Dermis blood vessel endothelial cell (primary cell): ENCODE measurements at places on chromosomes 1 and 21. TPM values are rescaled to one million over a fixed set of nuclear protein-coding genes. Genes with fewer than 3 reads are reported as not detected.

The CDC7 gene
- 2.6 and 7.7 TPM in 2 replicates for total RNA-seq

The S100A3 gene
- 1.3 and 1.4 TPM in 2 replicates for total RNA-seq

The HFM1 gene
- 0.14 and 0.51 TPM in 2 replicates for total RNA-seq

The DNAJC28 gene
- 1.9 and 2.6 TPM in 2 replicates for total RNA-seq
